Activated CD4-positive, alpha-beta T cell treated with anti-CD3 and anti-CD28 coated beads for 4 hours (primary cell): ENCODE measurements at places on chromosomes 16 and 17.

GRCh38 chr16:88634141-88634993, 4.0 kb upstream of the IL17C start:
- peak; percentile 42 for DNase-seq

- no peak for DNase-seq
Measured at GRCh38 chr17:16989230-16989952, 17.5 kb upstream of the TNFRSF13B start.

DNA sequence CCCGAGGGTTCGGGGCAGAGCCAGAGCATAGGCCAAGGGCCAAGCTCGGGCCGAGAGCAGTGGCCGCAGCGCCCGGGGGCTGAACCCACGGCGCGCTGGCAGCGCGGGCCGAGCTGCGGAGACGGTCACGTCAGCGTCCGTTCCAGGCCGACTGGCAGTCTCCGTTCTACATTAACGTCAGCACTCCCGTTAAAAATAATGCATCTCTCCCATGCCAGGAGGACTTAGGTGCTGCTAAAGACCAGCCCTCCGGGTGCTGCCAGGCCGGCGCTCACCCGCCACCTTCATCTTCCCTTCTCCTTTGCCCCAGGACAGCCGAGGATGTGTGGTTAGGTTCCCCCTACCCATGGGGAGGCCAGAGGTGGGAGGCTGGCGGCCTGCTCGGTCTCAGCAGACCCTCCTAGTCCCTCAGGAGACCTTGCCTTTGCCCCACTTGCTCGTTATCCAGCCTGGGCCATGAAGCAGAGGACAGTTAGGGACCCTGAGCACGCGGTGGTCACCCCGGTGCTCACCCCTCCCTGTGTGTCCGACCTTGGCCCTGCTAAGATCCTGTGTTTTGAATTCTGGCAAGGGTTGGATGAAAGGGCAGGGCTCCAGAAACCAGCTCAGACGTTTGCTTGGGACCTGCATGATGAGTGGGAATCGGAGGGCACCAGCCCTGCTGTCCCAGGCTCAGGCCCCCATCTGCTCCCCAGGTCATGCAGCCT, 572 bp downstream of the MPG start:
- DNase-seq: no peak

GRCh38 chr17:63821804-63822203, 5.4 kb upstream of the PSMC5 start:
- DNase-seq: no peak

DNA sequence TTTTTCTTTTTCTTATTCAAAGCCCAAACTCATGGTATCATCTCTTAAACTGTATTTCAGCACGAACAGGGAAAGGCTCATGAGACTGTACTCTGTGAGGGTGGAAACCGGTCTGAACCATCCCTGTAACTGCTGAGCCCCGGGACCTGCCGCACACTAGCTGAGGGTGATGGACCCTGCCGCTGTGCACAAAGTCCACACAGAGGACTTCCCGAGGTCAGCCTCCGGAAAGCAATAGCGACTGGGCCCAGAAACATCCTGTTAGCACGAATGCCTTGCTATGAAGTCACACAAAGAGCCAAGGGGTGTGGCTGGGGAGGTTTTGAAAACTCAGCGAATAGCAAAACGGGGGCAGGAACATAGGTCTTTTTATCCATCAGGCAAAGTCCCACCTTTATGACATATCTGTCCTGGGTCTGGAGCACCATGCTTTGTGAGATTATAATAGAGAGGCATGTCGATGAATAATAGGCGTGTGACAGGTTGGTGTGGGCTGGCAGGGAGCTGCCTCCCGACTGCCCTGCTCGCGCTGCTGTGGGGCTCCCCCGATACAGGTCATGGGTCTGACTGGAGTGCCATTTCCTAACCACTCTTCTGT, 33.4 kb downstream of the CDK5R1 start:
- DNase-seq: no peak

DNA sequence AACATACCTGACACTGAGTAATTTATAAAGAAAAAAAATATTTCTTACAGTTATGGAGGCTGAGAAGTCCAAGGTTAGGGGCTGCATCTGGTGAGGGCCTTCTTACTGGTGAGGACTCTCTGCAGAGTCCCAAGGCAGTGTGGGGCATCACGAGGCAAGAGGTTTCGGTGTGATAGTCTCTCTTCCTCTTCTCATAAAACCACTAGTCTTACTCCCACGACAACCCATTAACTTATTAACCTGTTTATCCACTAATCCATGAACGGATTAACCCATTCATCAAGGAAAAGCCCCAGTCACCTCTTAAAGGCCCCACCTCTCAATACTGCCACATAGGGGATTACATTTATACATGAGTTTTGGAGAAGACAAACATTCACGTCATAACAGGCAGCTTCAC, 20.1 kb downstream of the CIITA start:
- no peak for DNase-seq

GRCh38 chr16:24980077-24980793, 34.9 kb downstream of the ARHGAP17 start:
- no peak for DNase-seq

DNA sequence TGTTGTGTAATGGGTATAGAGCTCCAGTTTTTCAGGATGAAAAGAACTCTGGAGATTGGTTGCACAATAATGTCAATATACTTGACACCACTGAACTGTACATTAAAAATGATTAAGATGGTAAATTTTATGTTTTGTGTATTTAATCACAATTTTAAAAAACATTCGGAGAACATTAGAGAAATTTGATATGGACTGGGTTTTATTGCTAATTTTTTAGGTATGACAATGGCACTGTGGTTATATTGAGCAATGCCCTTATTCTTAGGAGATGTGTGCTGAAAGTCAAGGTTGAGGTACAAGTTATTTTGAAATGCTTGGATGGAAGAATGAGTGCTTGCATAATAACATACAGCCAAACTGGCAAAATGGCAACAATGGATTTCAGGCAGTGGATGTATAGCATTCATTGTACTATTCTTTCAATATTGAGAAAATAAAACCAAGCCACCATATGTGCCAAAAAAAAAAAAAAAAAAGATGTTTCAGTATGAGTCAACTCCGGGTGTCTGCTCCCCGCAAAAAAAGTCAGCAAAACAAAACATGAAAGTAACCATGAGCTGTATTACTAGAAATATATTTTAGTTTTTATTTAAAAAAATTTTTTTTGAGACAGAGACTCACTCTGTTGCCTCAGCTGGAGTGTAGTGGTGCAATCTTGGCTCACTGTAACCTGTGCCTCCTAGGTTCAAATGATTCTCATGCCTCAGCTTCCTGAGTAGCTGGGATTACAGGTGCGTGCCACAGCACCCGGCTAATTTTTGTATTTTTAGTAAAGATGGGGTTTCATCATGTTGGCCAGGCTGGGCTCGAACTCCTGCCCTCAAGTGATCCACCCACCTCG, 19.8 kb downstream of the HOXB1 start:
- DNase-seq: peak; percentile 33

GRCh38 chr17:31537565-31538011, 146.1 kb downstream of the RAB11FIP4 start:
- DNase-seq: no peak

GRCh38 chr17:39662551-39663339, 2.4 kb upstream of the TCAP start:
- no peak for DNase-seq

DNA sequence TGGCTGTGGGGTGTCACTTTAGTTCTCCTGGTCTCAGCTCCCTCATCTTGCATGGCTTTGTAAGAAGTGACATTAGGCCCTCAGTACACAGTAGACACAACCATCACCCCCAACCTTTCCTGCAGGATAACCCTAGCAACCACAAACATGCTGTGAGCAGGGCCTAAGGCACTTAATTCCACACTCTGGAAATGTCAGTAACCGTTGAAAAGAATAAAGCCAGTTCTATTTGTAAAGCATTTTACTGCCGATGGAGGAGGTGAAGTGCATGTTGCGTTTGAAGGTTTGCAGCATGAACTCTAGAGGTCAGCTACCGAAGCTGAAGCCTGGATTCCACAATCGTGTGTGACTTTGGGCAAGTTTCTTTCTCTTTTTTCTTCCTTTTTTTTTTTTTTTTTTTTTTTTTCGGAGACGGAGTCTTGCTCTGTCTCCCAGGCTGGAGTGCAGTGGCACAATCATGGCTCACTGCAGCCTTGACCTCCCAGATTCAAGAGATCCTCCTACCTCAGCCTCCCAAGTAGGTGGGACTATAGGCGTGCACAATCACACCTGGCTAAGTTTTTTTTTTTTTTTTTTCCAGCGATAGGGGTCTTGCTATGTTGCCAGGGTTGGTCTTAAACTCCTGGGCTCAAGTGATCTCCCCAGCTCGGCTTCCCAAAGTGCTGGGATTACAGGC, 26.1 kb upstream of the TOB1 start:
- no peak for DNase-seq

- DNase-seq: no peak
Measured at GRCh38 chr16:24731722-24732419, 2.4 kb downstream of the TNRC6A start.

- no peak for DNase-seq
Measured at GRCh38 chr16:58733248-58733670, 857 bp downstream of the GOT2 start.

- peak; percentile 26 for DNase-seq
Measured at GRCh38 chr16:8928467-8928957, 35.2 kb downstream of the USP7 start.

GRCh38 chr17:34423978-34424813, 61.2 kb upstream of the CCL1 start:
- DNase-seq: no peak

DNA sequence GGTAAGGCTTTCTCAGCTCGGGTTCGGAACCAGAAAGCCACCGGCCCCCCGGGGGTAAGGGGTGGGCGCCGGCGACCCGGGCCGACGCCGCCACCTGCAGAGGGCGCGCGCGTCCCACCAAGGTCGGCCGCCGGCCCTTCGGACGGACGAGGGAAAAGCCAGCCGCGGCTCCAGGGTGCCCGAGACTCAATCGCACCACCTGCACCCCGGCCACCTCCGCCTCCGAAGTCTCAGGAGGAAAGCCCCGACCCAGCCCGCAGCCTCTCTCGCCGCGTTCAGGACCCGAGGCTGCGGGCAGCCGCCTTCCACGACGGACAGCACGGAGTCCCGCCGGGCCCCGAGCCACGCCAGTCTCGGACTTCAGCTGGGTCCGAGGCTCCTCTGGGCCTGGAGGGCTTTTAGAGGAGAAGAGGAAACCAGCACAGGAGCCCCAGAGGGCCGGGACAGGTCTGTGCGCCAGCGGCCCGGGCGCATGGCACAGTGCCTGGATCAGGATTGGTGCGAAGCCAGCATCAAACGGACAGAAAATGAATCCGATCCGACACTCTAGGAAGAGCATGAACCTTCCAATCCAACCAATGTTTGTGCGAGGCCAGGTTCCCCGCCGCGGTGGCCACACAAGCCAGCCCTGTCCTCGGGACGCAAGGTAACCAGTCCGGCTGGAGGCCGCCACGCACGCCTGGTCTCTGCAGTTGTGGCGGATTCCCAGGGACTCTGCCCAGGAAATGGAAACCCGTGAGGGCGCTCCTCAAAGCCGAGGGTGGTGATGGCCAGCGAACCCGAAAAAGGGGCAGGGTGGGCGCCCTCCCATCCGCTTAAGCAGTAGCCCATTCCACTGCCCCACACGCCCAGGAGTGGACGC, 6.7 kb downstream of the CBX8 start:
- no peak for DNase-seq
